ENCODE measurements at places on chromosomes 3 and 15.

GRCh38 chr3:48130321-48130904 is 57.8 kb downstream of the CDC25A start:
- peak; percentile 81 for DNase-seq

- DNase-seq: no peak
Measured at GRCh38 chr3:124787476-124788195, 57.4 kb downstream of the UMPS start.

GRCh38 chr3:143134471-143134870 is 14.9 kb downstream of the CHST2 start:
- no peak for DNase-seq

- DNase-seq: no peak
Measured at GRCh38 chr15:82397817-82398216, 31.8 kb upstream of the GOLGA6L9 start.

DNA sequence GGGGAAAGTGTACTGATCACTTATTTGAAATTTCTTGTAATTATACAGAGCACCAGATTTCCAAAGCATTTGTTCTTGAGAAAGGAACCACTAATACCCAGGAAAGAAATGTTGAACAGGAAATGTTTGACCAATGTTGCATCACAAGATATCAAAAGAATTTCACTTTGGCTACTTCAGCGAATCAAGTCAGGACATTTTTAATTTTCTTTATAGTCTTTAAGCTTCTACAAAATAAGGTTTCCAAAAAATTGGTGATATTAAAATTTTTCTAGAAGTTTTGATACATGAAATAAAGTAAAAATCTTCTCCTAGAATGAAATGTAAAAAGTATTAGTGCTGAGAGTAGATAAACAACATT is 421.9 kb downstream of the MECOM start:
- peak; percentile 56 for DNase-seq

- peak; percentile 87 for DNase-seq
Measured at GRCh38 chr15:71294911-71295602, 179.8 kb downstream of the THSD4 start.

- no peak for DNase-seq
Measured at GRCh38 chr15:88538972-88539371, 7.5 kb downstream of the DET1 start.

DNA sequence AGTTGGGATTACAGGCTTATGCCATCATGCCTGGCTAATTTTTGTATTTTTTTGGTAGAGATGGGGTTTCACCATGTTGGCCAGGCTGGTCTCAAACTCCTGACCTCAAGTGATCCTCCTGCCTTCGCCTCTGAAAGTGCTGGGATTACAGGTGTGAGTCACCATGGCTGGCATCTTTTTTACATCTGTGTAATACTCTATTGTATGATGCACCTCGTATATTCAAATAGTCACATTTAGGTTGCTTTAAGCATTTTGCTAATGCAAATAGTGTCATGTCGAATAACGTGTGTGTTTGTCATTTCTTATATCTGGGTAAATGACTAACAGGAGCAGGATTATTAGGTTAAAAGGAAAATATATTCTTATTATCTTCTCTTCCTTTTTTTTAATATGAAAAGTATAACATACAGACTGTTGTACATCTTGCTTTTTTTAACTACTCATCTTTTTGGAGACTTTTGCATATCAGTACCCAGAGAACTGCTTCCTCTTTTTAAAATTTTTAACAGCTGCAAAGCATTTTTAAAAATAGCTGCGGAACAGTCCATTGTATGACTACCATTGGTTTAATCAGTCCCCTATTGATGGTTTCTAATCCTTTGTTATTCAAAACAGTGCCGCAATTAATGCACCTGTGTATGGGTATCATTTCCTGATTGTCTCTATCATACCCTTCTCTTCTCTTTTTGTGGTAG is 13.4 kb downstream of the SCAMP5 start:
- no peak for DNase-seq

DNA sequence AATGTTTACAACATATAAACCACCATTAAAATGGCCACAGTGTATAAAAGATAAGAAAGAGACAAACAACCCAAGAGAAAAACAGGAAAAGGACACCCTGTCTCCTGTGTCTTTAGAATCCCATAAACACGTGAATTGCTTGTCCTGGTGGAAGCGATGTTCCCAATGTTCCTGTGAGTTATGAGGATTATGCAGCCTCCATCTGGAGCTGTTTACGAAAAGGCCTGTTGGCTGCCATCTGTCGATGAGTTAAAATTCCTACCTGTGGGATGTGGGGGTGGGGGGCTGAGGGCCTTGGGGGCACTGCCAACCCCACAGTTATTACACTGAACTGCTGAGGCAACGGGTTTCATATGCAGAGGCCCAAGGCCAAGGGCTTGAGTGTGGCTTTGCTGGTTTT is 13.6 kb downstream of the NISCH start:
- DNase-seq: no peak

DNA sequence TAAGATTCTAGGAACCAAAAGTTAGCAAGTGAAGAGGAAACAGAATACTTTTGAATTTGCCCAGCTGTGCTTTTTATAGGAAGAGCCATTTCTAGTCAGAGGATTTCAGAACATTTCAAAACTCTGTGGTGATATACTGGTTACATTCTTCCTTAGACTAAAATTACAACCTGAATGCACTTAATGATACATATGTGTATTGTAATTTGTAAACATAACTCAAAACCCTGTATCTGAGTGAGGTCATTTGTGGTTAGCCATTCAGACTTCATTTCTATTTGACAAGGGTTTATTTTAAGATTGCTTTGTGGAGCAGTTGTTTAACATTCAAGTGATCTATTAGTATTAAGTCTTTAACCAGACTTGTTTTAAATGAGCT is 59.4 kb upstream of the TRIM71 start:
- DNase-seq: no peak

DNA sequence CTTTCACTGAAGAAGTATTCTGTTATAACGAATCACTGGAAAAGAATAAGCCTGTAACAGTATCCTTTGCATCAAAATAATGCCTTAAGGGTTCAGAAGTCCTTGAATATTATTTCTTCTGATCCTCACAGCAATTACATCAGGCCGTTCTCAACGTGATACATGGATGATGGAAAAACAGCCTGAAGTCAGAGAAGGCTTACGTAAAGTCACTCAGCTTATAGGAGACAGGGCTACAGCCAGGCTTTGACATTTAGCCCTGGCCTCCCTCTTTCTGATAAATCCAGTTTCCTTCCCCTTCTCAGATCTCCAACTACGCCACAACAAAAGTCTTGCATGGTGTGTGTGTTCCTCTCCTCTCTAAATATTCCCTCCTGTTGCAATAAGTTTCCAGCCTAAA is 131.9 kb downstream of the ANO10 start:
- no peak for DNase-seq

DNA sequence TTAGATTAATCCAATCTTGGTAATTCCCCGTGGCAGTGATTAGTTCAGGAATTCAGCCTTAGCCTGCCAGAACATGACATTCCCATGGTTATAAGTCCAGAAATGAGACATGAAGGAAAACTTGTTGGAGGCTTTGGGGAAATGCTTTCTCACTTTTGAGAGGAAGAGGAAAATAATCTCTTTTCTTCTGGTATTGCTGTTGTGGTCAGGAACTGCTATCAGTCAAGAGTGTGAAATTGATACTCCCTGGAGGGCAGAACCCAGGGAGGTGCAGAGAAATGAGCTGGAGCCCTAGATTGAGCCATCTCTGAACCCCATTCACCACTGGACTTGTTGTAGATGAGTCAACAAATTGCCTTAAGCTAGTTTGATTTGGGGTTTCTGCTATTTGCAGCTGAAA is 38.6 kb upstream of the APH1B start:
- peak; percentile 40 for DNase-seq

DNA sequence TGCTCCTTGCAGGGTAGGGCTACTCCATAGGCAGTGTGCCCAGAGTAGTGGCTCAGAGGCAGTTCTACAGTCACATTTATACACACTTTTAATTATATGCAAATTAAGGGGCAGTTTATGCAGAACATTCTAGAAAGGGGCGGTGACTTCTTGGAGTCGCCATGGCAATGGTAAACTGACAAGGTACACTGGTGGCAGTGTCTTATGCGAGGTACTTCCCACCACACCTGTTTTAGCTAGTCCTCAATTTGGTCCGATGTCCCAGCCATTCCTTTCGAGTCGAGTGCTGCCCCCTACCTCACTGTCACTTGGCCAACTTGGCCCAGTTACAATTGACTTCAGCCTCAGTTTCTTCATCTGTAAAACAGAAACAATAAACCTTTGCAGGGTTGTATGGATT is 3.8 kb upstream of the IRAK2 start:
- DNase-seq: no peak

DNA sequence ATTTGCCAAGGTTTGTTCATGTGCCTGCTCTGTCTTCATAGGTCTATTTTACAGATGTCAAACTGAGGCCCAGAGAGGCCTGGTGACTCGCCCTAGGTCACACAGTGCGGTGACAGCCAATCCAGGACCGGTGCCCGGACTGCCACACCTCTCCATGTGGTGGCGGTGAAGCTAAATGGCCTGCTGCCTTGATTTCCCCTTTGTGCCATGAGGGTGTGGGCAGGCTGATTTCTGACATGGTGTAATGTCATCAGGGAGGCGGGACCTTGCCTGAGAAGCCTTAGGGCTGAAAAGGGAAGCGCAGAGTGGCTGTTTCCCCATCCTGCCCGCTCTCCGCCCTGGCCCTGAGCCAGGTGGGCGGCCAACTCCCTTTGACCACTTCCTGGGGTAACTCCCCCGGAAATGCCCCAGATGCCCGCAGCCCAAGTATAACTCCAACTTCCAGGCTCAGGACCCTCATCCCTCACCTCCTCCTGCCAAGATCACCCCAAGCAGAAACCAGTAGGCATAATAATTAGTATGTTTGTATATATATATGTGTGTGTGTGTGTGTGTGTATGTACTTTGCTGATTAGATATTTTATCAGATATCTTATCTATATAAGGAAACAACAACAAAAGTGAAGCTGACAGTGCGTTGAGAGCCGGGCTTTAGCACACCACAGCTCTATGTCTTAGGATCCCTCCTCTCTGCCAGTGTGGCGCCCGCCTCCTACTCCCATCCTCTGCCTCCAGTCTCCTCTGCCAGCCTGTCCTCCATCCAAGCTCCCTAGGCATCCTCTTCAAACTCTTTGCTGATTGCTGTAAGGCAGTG is 63.9 kb downstream of the IQSEC1 start:
- DNase-seq: no peak

- DNase-seq: peak; percentile 19
Measured at GRCh38 chr3:15099364-15100098, 583 bp upstream of the RBSN start.

DNA sequence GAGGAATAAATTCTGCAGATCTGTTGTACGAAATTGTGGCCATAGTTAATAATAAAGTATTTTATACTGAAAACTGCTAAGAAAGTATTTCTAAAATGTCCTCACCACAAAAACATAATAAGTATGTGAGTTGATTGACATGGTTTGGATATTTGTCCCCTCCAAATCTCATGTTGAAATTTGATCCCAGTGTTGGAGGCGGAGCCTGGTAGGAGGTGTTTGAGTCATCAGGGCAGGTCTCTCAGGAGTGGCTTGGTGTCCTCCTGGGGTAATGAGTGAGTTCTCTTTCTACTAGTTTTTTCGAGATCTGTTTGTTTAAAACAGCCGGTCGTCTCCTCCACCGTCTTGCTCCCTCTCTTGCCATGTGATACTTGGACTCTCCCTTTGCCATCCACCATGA is 424.1 kb upstream of the KCNMB2 start:
- DNase-seq: no peak
